H1 (cell line): ENCODE measurements at places on chromosomes 2 and 18.
A peak's percentile ranks its signal among the peaks of the same experiment; 100 is the strongest.

DNA sequence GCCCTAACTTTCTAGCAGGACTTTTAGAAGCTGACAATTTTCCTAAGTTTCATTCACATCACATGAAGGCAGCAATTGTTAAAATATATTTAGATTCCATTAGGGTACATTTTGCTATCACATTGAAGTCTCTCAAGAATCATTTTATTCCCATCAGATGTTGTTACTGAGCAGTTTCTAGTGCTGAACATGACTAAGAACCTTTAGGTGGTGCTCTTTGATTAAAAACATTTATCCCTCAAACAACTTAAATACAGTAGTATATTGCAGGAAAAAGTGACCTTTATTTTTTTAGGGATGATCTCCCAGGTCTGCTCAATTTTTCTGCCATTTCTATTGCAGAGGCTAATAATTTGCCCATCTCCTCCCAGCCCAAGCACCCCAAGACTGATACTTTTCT lies 22.9 kb upstream of the NARS1 start:
- no peak overlapping the region for H3K27ac ChIP-seq
- no peaks in the 10 kb centered on the region for H3K4me1 ChIP-seq
- no peaks in the 10 kb centered on the region for H3K27me3 ChIP-seq
- no peak for DNase-seq
- H3K36me3 ChIP-seq = no peaks in the 10 kb centered on the region

DNA sequence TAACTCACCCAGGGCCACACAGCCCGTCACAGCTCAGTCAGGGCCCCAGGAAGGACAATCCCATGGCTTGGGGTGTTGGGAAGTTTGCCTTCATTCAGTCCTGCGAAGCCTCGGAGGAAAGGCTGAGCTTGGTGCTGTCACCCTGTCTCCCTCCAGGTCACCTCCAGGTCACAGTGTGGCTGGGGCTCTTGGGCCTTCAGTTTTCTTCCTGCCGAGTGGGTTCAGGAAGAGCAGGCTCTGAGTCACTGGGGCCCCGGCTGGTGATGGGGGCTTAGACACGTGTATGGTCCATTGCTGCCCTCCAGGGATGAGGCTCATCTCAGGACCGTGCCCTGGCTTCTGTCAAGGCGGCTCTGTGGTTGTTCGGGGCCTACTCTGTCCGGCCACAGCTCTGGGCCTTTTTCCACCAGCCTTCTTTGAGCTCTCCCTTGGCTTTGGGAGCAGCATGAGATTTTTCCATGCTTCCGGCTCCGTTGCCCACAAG lies 118.6 kb downstream of the INHBB start:
- peaks cover 96% of the 10 kb centered on the region for H3K27me3 ChIP-seq
- H3K4me3 ChIP-seq = no peak overlapping the region
- peaks cover 5% of the 10 kb centered on the region for H3K4me1 ChIP-seq
- no peaks in the 10 kb centered on the region for H3K36me3 ChIP-seq
- no peak for DNase-seq

GRCh38 chr18:58865701-58866065 lies 1.0 kb downstream of the ZNF532 start:
- H3K27me3 ChIP-seq = no peaks in the 10 kb centered on the region
- peaks cover 51% of the 10 kb centered on the region for H3K4me1 ChIP-seq
- DNase-seq = no peak
- peaks cover 55% of the 10 kb centered on the region for H3K36me3 ChIP-seq

- H3K4me3 ChIP-seq = no peak overlapping the region
- no peaks in the 10 kb centered on the region for H3K4me1 ChIP-seq
- H3K36me3 ChIP-seq = no peaks in the 10 kb centered on the region
- no peaks in the 10 kb centered on the region for H3K27me3 ChIP-seq
- peak; percentile 51 for DNase-seq
- H3K27ac ChIP-seq = no peak overlapping the region
Measured at GRCh38 chr2:179410552-179411356, 146.1 kb upstream of the SESTD1 start.

DNA sequence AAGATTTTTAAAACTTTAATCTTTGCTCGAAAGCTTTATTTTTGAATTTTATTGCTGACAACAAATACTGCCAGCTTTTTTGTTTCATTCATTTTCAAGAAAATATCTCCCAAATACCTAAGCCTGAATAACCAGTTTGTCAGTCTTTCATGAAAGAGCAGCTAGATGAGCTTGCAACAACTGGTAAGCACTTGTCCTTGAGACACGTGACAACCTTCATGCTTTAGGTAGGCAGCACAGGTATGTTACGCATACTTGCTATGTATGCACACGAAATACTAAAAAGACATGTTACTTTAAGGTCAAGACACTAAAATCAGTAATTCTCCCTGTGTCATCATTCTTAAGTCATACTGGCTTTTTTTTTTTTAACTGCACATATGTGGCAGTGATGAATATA lies 12.3 kb downstream of the CEBPZ start:
- no peak overlapping the region for H3K27ac ChIP-seq
- no peaks in the 10 kb centered on the region for H3K4me1 ChIP-seq
- no peaks in the 10 kb centered on the region for H3K27me3 ChIP-seq

DNA sequence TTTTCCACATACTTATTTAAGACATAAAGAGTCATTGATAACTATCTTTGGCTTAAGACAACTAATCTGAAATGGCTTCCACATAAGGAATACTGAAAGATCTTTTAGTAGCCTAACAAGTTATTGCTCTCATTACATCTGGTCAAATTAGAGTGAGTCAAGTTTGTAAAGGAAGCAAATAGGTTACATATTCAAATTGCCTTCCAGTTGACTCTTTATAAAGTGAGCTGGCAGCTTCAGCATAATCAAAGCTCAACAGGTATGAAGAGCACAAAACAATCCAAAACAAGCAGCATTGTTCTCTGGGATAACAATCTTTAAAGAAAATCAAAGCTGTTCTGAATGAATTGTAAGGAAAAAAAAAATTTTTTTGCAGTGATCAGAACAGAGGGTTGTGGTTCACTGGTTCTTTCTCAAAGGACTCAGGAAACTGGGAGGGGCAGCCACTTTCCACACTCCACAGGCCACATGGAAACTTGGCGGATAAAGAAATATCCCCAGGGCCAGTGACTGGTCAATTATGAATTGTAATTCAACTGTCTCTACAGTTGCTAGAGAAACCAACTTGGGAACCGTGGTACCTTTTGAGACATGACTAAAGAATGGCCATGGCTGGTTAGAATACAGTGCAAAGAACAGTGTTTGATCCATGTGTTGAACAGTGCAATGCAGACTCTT lies 369.3 kb upstream of the KCNH7 start:
- no peaks in the 10 kb centered on the region for H3K27me3 ChIP-seq
- no peak overlapping the region for H3K4me3 ChIP-seq
- H3K36me3 ChIP-seq = no peaks in the 10 kb centered on the region
- no peaks in the 10 kb centered on the region for H3K4me1 ChIP-seq
- no peak for DNase-seq

DNA sequence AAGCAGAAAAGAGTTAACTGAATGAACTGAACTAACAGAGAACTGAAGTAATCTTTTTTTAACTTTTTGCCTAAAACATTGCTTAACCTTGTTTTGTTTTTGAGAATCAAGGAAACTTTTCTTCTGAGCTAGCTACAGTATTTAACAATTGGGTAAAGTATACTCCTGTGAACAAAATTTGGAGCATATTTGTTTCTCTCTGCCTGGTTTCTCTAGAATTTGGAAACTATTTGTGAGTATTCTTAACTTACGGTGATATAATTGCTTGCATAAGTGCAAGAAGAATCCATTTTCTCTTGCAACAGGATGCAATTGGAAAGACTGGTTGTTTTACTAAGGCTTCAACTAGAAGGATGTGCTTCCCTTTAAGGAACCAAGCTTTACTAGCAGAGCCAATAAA lies 65.9 kb upstream of the FAM98A start:
- peaks cover 13% of the 10 kb centered on the region; the same call in 1 of the 2 replicates for H3K36me3 ChIP-seq
- H3K27me3 ChIP-seq = peaks cover 1% of the 10 kb centered on the region
- H3K27ac ChIP-seq = no peak overlapping the region
- DNase-seq = no peak
- no peak overlapping the region for H3K4me3 ChIP-seq

DNA sequence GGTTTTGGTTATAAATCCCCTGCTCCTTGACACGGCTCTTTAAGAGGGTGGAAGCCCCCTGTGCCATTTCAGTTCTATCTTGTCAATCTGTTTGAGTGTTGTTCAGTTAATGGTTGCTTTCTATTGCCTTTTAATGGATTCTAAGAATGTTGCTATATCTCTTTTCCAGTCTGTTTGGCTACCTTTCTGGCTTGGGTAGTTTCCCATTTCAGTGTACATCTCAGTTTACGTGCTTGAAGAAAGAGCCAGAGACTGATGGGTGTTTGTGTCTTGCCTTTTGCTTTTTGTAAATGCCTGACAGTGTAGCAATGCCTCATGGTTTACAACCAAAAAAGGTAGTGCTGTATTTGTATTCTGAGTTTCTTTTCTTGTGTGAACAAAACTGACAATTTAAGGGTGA lies 45.3 kb downstream of the SPATS2L start:
- peaks cover 4% of the 10 kb centered on the region; the same call in 1 of the 2 replicates for H3K36me3 ChIP-seq
- H3K4me1 ChIP-seq = peaks cover 23% of the 10 kb centered on the region; the same call in 1 of the 2 replicates
- peak overlapping the region; percentile 29; the same call in 1 of the 2 replicates for H3K27ac ChIP-seq

GRCh38 chr2:8779795-8780671 lies 57.4 kb downstream of the KIDINS220 start:
- no peak overlapping the region for H3K4me3 ChIP-seq
- H3K4me1 ChIP-seq = no peaks in the 10 kb centered on the region
- H3K36me3 ChIP-seq = peaks cover 6% of the 10 kb centered on the region
- no peaks in the 10 kb centered on the region for H3K27me3 ChIP-seq

DNA sequence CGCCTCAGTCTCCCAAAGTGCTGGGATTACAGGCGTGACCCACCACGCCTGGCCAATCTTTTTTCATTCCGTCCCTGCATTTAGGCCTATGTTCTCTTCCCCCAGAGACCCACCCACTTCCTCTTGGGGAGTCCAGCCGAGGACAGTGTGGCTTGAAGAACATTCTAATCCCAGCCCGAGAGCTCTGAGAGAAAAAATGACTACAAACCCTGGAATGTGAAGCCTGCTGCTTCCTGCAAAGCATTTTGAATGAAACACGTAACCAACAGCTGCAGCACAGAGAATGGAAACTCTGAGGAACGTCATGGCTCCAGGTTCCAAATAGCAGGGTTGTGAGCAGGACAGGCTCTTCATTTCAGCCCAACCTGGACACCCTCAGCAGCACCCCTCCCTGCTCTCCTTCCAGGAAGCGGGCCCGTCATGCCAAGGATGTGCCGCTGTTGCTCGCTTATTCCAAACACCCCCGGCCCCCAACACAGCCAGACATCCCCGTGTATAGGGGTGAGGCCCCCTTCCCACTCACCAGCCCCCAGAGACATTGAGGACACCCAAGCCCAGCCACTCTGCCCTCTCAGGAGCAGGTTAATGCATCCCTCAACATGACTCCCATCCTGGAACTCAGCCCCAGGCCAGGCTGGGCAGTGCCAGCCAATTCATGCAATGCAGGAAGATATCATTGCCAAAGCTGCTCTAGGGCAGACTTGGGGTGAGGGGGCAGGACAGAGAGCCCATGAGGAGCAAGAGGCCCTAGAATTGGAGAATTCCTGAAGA lies 139.8 kb downstream of the ZFP36L2 start:
- no peaks in the 10 kb centered on the region for H3K27me3 ChIP-seq
- peaks cover 12% of the 10 kb centered on the region for H3K4me1 ChIP-seq
- H3K4me3 ChIP-seq = no peak overlapping the region
- H3K27ac ChIP-seq = no peak overlapping the region
- no peaks in the 10 kb centered on the region for H3K36me3 ChIP-seq
- DNase-seq = no peak

- H3K27me3 ChIP-seq = no peaks in the 10 kb centered on the region
- no peaks in the 10 kb centered on the region for H3K36me3 ChIP-seq
- DNase-seq = no peak
- H3K4me1 ChIP-seq = no peaks in the 10 kb centered on the region
- no peak overlapping the region for H3K27ac ChIP-seq
Measured at GRCh38 chr2:82857967-82858366, 1601.1 kb downstream of the SUCLG1 start.

DNA sequence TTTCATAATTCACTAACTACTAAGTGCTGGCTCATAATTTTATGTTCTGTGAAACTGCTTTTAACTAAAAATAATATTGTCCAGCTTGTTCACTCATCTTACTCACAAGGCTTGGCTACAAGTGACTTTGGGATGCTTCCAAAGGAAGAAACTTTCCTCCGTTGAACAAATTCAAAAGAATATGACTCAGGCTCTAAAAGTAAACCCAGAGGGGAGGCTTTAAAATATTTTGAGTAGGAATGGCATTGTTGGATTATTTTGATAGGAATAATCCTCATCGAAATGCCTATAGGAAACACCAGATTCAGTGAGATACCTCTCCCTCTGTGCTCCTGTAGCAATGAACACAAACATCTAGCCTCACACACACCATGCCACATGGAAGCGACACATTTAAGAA lies 25.2 kb upstream of the TLK1 start:
- no peaks in the 10 kb centered on the region for H3K4me1 ChIP-seq
- no peak for DNase-seq
- H3K4me3 ChIP-seq = no peak overlapping the region
- no peaks in the 10 kb centered on the region for H3K36me3 ChIP-seq
- no peak overlapping the region for H3K27ac ChIP-seq

DNA sequence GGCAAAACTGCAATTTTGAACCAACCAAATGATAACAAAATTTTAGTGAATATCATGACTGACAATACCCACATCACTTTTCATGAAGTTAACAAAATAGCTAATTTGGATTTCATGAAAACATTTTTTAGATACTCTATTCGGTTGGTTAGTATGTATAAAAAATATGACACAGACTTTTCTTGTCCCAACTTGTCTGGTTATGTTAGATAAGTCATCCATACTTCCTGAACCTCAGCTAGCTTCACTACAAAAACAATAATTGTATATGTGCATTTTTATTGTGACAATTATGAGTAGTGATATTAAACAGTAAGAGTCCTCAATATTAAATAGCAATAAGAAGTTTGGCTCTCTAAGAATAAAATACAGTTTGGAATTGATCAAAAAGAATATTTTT lies 408.1 kb upstream of the DSEL start:
- H3K27ac ChIP-seq = no peak overlapping the region
- no peaks in the 10 kb centered on the region for H3K4me1 ChIP-seq
- DNase-seq = no peak
- H3K27me3 ChIP-seq = no peaks in the 10 kb centered on the region
- H3K36me3 ChIP-seq = no peaks in the 10 kb centered on the region

- H3K4me3 ChIP-seq = no peak overlapping the region
- no peak overlapping the region for H3K27ac ChIP-seq
- no peak for DNase-seq
- no peaks in the 10 kb centered on the region for H3K36me3 ChIP-seq
Measured at GRCh38 chr2:197121255-197121654, 189.3 kb downstream of the ANKRD44 start.

DNA sequence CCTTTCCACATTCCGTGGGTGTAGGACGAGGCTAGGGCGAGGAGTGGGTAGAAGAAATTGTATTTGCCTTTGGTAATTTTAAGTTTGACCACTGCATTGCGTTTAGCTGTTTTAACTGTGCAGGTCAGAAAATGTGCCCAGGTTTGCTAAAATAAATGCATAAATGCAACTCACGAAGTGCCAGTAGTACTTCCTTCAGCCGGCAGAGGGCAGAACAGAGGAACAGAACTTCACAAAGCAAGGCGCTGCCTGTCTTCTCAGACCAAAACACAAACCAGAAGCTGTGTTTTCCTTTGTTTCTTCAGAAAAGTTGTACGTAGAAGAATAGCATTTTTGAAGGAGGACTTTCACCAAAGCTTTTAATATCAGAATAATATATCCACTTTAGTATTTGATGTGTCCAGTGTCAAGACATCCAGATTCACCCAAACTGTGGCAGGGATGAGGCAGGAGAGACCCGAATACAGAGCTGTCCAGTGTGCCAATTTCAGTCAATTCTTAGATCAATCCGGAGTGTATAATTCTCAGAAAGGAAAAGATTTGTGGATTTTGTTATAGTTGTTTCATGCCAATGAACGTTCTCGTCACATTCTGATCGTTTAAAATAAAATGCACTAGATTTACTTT lies 348.6 kb downstream of the DLGAP1 start:
- H3K4me1 ChIP-seq = peaks cover 11% of the 10 kb centered on the region
- no peaks in the 10 kb centered on the region for H3K27me3 ChIP-seq
- H3K4me3 ChIP-seq = no peak overlapping the region
- DNase-seq = no peak
- H3K27ac ChIP-seq = no peak overlapping the region
- H3K36me3 ChIP-seq = no peaks in the 10 kb centered on the region; the same call in 1 of the 2 replicates
